Endothelial cell (in vitro differentiated cells): ENCODE measurements at places on chromosomes 7 and 10.

DNA sequence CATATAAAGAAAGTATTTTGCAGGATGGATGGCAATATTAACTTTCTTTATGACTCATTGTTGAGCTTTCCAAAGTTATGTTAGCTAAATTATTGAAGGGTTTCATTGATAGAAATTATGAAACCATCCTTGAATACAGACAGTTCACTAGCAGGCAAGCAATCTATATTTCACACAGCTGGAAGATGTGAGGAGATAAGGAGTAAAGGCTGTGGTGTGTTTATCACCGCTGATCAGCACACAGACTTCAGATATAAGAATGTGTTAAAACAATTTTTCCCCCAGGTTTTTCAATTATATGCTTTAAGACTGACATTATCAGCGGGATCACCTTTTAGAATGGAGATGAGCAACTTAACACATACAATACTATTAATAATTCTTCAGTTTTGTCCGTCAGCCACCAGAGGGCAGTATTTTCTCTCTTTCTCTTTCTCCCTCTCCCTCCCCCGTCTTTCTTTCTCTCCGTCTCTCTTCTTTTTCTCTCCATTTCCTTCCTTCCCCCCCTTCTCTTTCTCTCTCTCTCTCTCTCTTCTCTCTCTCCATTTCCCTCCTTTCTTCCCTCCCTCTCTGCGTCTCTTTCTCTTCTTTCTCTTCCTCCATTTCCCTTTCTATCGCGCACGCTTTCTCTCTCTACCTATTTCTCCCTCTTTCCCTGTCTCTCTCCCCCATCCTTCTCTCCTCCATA, 62.9 kb upstream of the FAM171A1 start:
- H3K4me1 ChIP-seq = peaks cover 6% of the 10 kb centered on the region
- H3K27ac ChIP-seq = no peak overlapping the region
- H3K36me3 ChIP-seq = no peaks in the 10 kb centered on the region
- no peaks in the 10 kb centered on the region for H3K27me3 ChIP-seq
- DNase-seq = peak; percentile 34

DNA sequence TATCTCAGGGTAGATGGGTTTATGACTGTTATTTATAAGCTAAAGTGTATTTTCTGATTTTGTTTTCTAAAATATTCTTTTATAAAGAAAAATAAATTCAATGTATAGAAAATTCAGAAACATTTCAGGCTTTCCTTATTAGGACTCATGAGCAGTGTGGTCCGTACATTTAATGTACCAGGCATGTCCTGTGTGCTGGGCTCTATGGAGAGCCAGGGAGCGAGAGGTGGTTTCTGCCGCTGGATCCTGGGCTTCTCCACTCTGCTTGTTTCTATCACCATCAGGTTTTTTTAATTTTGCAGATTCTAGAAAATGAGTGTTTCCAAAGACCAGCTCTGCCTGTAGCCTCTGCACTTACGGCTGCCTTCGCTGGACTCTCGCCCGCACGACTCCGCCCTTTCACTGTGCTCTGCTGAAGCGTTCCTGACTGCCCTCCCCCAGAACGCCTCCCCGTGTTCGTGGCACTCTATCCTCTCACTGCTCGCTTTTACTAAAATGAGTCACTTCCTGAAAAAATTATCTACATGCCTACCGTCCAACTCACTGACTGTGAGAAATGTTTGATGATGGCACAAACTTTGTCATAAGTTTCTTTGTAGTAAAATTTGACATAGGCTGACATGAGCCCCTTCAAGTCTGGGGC, 188.5 kb downstream of the ZMYND11 start:
- peak overlapping the region; percentile 53 for H3K27ac ChIP-seq
- H3K36me3 ChIP-seq = peaks cover 6% of the 10 kb centered on the region
- H3K4me3 ChIP-seq = no peak overlapping the region

DNA sequence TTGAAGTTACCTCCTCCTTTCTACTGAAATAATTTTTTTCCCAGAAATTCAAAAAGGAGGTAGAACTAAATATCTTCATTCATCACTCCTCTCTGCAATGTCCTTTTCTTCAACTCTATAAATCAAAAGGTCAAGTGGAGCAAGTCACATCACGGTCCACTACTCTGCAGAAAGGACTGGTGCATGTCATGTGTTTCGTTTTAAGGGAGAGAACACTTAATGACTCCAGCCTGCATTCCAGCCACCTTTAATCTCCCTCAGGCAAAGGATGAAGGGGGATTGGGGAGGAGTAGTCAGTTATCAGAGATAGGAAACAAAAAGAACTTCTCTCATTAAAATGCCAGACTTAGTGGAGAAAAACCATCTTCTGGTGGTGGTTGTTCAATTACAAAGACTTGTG, 78.9 kb downstream of the ANK3 start:
- peaks cover 16% of the 10 kb centered on the region for H3K4me1 ChIP-seq
- no peaks in the 10 kb centered on the region for H3K36me3 ChIP-seq
- no peaks in the 10 kb centered on the region for H3K27me3 ChIP-seq
- H3K4me3 ChIP-seq = no peak overlapping the region

DNA sequence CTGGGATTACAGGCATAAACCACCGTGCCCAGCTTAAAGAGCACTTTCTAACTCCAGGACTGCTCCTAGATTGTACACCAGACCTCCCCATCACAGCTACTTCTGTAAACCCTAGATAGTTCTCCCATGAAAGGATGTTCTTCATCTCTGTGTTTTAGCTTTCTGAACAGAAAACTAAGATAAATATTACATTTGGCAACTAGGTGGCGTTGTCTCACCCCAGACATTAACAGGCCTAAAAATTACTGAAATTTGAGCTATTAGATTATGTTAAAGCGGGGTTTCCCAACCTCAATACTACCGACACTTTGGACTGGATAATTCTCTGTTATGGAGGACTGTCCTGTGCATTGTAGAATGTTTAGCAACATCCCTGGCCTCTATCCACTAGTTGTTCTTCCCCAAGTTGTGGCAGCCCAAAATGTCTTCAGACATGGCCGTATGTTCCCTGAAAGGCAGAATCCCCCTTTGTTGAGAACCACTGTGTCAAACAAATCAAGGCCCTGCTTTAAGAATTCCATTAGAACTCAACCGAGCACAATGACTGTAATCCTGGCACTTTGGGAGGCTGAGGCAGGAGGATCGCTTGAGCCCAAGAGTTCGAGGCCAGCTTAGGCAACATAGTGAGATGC, 19.1 kb downstream of the ATOH7 start:
- no peaks in the 10 kb centered on the region for H3K36me3 ChIP-seq
- no peak for DNase-seq
- H3K27me3 ChIP-seq = no peaks in the 10 kb centered on the region
- peaks cover 17% of the 10 kb centered on the region for H3K4me1 ChIP-seq
- H3K27ac ChIP-seq = no peak overlapping the region

- H3K4me3 ChIP-seq = no peak overlapping the region
- H3K27me3 ChIP-seq = no peaks in the 10 kb centered on the region
- peaks cover 14% of the 10 kb centered on the region for H3K4me1 ChIP-seq
- H3K36me3 ChIP-seq = peaks cover 8% of the 10 kb centered on the region
Measured at GRCh38 chr10:72133517-72133916, 45.2 kb upstream of the SPOCK2 start.

DNA sequence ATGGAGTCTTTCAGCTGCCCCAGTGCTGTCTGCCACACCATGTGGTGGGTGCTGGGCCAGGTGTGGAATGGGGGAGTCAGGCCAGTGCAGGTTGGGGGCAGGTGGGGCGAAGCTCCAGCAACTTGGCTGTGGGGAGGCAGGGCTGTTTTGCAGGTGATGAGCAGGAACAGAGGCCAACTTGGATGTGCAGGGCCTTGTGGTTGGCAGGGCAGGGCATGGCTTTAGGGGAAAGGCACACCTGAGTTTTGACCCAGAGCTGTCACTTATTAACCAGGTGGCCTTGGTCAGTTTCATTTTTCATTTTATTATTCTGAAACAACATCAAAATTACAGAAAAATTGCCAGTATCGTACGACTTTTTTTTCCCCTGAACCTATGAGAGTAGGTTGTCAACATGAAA, 1.1 kb upstream of the SFTPA2 start:
- no peak overlapping the region for H3K27ac ChIP-seq
- no peaks in the 10 kb centered on the region for H3K4me1 ChIP-seq
- peaks cover 2% of the 10 kb centered on the region for H3K27me3 ChIP-seq

- peaks cover 17% of the 10 kb centered on the region for H3K36me3 ChIP-seq
- no peak overlapping the region for H3K27ac ChIP-seq
- no peak overlapping the region for H3K4me3 ChIP-seq
- peaks cover 17% of the 10 kb centered on the region for H3K27me3 ChIP-seq
- H3K4me1 ChIP-seq = peaks cover 5% of the 10 kb centered on the region
Measured at GRCh38 chr7:31104361-31105255, 52.5 kb downstream of the ADCYAP1R1 start.

DNA sequence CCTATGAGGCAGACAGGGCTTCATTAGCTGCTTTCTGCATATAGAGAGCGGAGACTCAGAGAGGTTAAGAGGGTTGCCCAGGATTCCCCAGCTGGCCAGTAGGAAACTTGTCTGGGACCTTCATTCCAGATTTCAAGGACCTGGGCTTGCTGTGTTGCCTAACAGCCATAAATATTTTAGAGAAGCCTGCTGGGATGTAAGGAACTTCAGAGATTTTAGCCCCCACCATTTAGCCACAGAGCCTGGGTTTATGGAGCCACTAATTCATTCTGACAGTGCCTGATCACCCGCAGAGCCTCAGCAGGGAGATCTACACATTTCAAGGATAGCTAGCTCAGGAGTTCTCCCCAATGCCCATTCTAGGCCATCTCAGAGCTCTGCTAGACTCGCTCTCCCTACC, 56.6 kb upstream of the TRUB1 start:
- H3K4me1 ChIP-seq = peaks cover 19% of the 10 kb centered on the region
- peak overlapping the region; percentile 44 for H3K27ac ChIP-seq
- peaks cover 1% of the 10 kb centered on the region for H3K27me3 ChIP-seq
- H3K4me3 ChIP-seq = no peak overlapping the region

DNA sequence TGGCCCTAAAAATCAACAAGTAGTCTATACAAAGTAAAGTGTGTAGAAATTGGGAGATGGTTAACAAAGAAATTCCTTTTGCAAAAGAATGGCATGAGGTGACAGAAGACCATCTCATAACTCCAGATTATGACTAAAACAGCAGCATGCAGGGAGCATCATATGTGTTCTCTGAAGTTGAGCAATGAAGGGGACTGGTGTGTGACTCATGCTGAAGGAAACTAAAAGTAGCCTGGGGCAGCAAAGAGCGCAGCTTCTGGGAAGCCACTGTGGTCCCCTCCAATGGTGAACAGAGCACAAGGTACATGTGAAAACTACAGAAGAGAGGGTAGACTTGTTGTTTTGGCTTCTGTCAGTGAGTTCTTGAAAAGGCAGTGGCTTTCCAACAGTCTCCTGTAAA, 133.4 kb downstream of the MACC1 start:
- no peaks in the 10 kb centered on the region for H3K36me3 ChIP-seq
- H3K27me3 ChIP-seq = peaks cover 2% of the 10 kb centered on the region
- H3K4me3 ChIP-seq = no peak overlapping the region
- no peaks in the 10 kb centered on the region for H3K4me1 ChIP-seq

DNA sequence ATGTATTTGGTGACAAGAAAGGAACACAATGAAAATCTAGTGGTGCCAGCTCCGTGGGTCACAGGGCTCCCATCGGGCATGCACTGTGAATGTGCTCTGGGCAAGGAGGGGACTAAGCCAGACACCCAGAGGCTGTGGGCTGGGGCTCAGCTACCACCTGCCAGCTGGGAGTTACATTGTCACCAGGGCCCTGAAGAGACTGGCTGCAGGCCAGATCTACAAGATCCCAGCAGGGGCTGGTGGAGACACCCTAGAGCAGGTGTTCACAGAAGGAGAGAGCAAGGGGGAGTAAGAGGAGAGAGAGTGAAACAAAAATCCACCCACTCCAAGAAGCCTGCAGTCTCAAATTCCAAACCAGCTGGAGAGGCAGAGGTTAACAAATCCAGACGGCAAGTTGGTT, 116.6 kb upstream of the ADCY1 start:
- H3K36me3 ChIP-seq = no peaks in the 10 kb centered on the region
- H3K27ac ChIP-seq = no peak overlapping the region
- H3K27me3 ChIP-seq = no peaks in the 10 kb centered on the region
- no peaks in the 10 kb centered on the region for H3K4me1 ChIP-seq

DNA sequence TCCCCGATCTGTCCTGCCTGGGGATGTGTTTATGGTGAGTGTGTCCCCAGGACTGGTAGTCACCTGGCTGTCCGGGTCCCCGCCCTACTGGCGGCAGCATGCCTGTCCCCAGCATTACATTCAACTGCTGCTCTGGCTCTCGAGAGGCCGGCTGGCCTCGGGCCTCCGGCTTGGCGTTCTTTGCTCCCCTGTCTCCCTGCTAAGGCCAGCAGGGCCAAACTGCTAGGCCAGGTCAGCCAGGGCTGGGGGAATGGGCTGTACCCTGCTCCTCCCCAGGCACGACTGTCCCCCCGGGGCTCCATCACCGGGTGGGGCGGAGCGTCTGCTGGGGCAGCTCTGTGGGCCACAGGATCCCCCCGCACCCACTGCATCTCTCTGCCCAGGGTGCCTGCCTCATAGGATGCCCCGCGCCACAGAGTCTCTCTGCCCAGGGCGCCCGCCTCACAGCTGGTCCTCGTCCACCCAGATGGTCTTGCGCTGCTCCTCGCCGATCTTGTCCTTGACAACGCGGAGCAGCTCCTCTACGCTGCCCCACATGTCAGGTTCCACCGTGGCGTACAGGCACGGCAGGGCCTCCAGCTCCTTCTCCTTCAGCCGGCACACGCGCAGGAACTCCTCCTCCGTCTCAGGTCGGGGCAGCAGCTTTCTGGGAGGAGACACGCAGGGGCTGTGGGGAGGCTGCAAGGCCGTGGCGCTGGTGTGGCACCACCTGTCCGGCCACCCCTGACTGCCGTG, 62.3 kb upstream of the GNA12 start:
- no peak overlapping the region for H3K27ac ChIP-seq
- H3K4me3 ChIP-seq = no peak overlapping the region
- H3K27me3 ChIP-seq = peaks cover 6% of the 10 kb centered on the region
- no peak for DNase-seq
- H3K36me3 ChIP-seq = peaks cover 3% of the 10 kb centered on the region

DNA sequence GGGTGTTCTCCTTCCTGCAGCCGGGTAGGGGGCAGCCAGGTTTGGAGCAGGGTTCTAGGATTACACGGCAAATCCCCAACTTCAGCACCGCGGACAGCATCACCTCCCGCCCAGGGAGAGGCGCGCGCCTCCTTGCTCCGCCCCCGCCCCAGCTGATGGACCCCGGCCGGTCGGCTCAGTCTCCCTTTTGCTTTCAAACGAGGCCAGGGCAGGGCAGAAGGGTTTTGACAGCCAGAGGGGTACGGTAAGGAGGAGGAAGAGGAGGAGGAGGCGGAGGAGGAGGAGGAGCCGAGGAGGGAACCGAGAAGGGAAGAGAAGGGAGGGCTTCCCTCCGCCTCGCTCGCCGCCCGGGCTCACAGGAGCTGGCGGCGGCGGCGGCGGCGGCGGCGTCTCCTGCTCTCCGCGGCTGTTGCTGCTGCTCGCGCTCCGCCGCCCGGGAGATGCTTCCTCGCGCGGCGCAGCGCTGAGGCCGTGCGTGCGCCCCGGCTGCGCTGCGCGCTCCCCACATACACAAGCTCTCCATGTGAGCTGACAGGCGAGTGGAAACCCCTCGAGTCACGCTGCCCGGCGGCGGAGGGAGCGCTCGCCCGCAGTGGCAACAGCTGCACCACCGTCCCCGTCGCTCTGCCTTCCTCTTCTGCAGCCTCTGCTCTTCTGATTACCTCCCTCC, 615 bp upstream of the CNTNAP2 start:
- peaks cover 3% of the 10 kb centered on the region for H3K27me3 ChIP-seq
- H3K36me3 ChIP-seq = no peaks in the 10 kb centered on the region
- peak; percentile 60 for DNase-seq
- peak overlapping the region; percentile 81 for H3K4me3 ChIP-seq
- no peak overlapping the region for H3K27ac ChIP-seq
- no peaks in the 10 kb centered on the region for H3K4me1 ChIP-seq

GRCh38 chr10:7625836-7626235, 40.9 kb downstream of the ITIH5 start:
- DNase-seq = no peak
- no peak overlapping the region for H3K27ac ChIP-seq
- H3K27me3 ChIP-seq = peaks cover 6% of the 10 kb centered on the region
- peaks cover 16% of the 10 kb centered on the region for H3K4me1 ChIP-seq

GRCh38 chr7:100029596-100029995, 14.2 kb downstream of the ZKSCAN1 start:
- no peak for DNase-seq
- no peak overlapping the region for H3K4me3 ChIP-seq
- H3K4me1 ChIP-seq = no peaks in the 10 kb centered on the region
- H3K36me3 ChIP-seq = peaks cover 41% of the 10 kb centered on the region
- no peak overlapping the region for H3K27ac ChIP-seq
- peaks cover 6% of the 10 kb centered on the region for H3K27me3 ChIP-seq
